Sigmoid colon (tissue), 7 donors: ENCODE measurements at places on chromosomes 7 and 10. TPM values are rescaled to one million over a fixed set of nuclear protein-coding genes. Genes with fewer than 3 reads are reported as not detected.

The TYW1B gene
- polyA plus RNA-seq, result 2.4 TPM

The PRKG1 gene
- 4.0 TPM for polyA plus RNA-seq

The SAMD8 gene
- 3.0 TPM for polyA plus RNA-seq

The SHTN1 gene
- 10.4 TPM for polyA plus RNA-seq

The STEAP1B gene
- 0.69 TPM for polyA plus RNA-seq

The ZNF3 gene
- 17.1 TPM for polyA plus RNA-seq

The SRGN gene
- 28.2 TPM for polyA plus RNA-seq

The PDGFA gene
- 21.6 TPM for polyA plus RNA-seq

The CDNF gene
- polyA plus RNA-seq, result 0.95 TPM
